ENCODE measurements at places on chromosomes 1 and 21.

DNA sequence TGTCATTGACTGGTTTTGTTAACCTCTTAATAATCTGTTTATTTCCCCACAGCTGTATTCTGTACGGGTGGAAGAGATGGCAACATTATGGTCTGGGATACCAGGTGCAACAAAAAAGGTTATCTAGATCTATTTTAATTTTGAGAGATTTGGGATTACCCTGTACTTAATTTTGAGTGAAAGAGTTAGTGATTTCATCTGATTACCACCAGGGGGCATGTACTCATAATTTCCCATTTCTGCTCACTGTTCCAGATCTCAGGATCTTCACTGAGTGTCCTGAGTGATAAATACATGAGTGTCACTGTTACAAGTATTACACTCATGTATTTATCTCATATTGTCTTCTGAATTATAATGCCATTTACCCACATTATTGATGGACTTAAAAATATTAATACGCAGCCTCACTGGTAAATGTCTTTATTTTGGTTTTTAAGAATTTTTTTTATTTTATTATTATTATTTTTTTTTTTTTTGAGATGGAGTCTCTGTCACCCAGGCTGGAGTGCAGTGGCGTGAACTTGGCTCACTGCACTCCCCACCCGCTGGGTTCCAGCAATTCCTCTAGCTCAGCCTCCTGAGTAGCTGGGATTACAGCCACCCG, 27.4 kb downstream of the DTL start:
- peak; percentile 68 for DNase-seq

DNA sequence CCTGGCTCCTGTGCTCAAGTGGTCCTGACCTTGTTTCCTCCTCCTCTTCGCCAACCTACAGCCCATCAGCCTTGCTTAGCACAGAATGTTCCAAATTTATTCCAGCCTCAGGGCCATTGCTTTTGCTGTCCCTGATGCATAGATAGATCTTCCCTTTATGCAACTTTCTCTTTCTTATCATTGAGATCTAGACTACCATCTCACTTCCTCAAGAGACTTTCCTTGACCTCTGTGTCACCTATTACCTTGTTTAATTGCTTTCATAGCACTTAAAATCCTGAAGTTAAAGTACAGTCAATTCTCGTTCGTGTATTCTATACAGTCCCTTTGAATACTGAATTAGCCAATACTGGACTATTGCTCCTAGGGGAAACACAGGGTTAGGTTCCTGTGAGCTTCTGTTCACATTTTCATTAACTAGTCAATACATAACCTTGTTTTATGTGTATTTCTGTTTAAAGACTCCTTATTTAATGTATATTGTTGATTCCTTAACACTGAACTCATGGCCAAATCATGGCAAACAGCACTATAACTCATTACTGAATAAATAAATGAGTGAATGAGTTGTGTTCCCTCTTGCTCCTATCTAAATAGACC, 26.2 kb upstream of the MCOLN3 start:
- DNase-seq = no peak

- DNase-seq = no peak
These were observed 491.6 kb upstream of the C1orf87 start for GRCh38 chr1:60564916-60565750.

- DNase-seq = no peak
These were observed 3.8 kb upstream of the RGS13 start for GRCh38 chr1:192632188-192632587.

DNA sequence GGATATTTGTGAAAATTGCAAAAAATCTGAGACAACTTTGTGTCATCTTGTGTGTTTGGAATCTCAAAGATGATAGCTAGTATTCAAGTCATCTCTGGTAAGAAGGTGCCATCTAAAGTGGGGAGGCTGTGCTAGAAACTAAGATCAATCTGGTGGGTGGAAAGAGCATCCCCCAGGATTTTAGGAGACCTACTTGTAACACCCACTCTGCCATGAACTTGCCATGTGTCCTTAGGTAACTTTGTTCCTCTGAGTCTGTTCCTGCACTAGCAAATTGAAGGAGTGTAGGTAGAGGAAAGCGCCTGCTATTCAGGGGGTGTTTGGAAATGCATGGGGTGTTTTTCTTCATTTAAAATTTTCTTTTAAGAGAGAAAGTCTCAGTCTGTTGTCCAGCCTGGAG, 24.4 kb downstream of the LGR6 start:
- DNase-seq = no peak

DNA sequence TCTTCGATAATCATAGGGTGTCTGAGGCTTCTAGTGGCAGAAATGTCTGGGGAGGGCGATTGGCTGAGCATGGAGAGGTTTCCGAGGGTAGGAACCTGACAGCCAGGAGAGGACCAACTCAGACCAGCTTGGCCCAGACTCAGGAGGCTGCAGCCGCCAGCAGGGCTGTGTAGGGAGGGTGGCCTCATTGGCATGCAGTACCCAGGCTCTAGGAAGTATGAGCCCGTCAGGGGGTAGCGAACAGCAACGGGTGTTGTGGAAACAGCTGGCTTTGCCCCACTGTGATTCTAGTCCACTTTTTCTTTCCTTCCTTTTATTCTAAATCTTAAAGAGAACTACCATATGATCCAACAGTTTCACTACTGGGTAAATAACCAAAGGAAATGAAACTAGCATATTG, 103.3 kb downstream of the DIRAS3 start:
- no peak for DNase-seq

DNA sequence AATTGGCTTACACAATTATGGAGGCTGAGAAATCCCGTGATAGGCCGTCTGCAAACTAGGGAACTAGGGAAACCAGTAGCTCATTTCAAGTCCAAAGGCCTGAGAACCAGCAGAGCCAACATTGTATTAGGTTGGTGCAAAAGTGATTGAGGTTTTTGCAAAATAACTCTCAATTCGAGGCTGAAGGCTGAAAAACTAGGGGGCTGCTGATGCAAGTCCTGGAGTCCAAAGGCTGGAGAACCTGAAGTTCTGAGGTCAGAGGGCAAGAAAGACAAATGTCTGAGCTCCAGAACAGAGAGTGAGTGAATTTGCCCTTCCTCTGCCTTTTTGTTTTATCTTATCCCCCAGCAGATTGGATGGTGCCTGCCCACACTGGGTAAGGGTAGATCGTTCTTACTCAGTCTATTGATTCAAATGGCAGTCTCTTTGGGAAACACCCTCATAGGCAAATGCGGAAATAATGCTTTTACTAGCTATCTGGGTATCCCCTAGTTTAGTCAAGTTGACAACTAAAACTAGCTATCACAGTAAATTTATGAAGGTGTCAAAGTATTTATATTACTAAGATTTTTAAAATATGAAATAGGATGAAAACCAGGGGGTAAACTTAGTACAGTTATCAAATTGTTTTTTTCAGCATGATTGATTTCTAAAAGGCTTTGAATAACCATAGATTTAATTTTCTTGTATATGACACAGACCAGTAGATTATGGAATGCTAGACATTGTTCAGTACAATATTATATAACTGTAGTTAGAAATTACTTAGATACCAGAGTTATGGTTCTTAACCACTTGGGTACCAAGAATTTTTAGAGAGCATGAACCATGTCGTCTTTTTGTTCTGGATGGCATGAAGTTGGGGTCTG, 15.4 kb downstream of the RABGAP1L start:
- DNase-seq = no peak

GRCh38 chr1:51002516-51002915, 32.5 kb downstream of the CDKN2C start:
- no peak for DNase-seq

- peak; percentile 98 for DNase-seq
These were observed 28.2 kb downstream of the VAV3 start for GRCh38 chr1:107936498-107937481.

DNA sequence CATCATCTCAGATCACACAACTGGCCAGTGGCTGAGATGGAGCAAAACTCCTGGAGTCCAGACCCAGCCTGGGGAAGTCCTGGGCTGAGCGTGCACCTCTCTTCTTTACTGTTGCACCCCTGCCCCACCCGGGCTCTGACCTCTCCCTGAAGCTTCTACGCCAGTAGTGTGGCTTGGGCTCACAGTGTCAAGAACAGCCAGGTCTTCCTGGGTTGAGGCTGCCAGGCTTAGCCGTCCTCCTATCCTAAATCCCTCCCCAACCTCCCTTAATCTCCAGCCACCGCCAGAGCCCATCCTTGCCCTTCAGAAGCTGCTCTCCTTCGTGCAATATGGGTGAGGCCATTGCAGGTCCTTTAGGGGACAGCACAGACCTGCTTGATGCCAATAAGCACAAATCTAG, 399.2 kb upstream of the VAMP3 start:
- DNase-seq = no peak

- DNase-seq = peak; percentile 37
These were observed 187.8 kb downstream of the ETS2 start for GRCh38 chr21:38993561-38993960.

DNA sequence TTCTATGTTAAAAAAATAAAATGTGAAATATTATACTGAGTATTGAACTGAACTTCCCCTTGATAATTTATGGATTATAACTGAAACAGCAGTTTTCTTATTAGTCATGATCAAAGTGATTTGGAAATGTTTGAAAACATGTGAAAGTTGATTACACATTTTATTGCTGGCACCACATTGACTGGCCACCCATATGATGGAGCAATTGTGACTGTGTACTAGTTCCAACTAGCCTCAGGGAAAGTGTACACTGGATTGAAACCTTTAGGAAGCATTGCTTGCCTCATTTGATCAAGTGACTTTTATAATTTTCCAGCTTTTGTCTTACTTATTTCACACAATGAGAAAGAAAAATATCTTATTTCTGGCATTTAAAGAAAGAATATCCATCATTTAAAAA, 128.0 kb upstream of the ADGRL2 start:
- DNase-seq = no peak

DNA sequence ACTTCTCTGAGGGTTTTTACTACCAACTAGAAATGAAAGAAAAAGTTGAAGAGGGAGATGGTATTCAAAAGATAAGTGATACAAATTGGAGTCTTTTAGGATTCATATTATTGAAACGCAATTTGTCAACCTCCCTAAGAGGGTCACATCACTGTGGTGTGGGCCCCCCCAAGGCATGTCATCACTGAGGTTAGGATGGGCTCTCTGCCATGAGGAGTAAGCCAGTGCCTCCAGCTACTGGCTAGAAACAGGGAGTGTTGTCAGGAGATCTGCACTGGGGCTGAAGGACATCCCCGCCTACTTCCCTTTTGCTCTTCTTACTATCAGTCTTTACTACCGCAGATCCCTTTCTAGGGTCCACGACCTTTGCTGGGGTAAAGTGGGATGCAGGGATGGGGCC, 25.9 kb downstream of the ITSN1 start:
- DNase-seq = no peak

DNA sequence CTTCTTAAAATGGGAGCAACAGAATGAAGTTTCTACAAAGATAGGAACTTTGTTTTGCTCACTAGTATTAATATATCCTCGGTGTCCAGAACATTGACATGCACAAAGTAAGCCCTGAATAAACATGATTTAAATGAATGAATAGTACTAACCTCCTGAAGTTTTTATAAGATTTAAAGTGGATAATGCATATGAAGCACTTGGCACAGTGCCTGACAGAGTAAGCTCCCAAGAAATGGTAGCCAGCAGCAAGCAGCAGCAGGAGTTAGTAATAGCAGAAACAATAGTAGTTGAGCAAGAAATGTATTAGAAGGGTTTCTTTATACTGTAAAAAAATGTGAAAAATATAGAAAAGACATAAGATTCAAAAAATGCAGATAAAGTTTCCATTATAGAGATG, 258.1 kb upstream of the C1orf87 start:
- no peak for DNase-seq

DNA sequence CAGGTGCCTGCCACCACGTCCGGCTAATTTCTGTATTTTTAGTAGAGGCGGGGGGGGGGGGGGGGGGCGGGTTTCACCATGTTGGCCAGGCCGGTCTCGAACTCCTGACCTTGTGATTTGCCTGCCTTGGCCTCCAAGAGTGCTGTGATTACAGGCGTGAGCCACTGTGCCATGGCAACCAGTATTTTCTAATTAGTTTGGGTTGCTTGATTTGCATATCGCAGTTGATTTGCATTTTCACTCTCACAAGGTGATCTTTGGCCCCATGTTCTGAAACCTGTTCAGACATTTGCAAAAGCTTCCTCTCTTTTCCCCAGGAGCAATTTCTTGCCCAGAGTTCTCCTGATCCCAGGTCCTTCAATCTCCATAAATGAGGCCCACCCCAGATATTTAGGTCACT, 1.7 kb downstream of the TOR3A start:
- DNase-seq = no peak

DNA sequence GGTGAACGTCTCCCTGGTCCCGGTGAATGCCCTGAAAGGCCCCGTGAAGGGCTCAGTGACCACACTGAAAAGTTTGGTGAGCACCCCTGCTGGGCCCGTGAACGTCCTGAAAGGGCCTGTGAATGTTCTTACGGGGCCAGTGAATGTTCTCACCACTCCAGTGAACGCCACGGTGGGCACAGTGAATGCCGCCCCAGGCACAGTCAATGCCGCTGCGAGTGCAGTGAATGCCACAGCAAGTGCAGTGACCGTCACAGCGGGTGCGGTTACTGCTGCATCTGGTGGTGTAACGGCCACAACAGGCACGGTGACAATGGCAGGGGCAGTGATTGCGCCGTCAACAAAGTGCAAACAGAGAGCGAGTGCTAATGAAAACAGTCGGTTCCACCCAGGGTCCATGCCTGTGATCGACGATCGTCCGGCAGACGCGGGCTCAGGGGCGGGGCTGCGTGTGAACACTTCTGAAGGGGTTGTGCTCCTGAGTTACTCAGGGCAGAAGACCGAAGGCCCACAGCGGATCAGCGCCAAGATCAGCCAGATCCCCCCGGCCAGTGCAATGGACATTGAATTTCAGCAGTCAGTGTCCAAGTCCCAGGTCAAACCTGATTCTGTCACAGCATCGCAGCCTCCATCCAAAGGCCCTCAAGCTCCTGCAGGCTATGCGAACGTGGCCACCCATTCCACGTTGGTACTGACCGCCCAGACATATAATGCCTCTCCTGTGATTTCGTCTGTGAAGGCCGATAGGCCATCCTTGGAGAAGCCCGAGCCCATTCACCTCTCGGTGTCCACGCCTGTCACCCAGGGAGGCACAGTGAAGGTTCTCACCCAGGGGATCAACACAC, 41.5 kb downstream of the ZBTB17 start:
- no peak for DNase-seq

DNA sequence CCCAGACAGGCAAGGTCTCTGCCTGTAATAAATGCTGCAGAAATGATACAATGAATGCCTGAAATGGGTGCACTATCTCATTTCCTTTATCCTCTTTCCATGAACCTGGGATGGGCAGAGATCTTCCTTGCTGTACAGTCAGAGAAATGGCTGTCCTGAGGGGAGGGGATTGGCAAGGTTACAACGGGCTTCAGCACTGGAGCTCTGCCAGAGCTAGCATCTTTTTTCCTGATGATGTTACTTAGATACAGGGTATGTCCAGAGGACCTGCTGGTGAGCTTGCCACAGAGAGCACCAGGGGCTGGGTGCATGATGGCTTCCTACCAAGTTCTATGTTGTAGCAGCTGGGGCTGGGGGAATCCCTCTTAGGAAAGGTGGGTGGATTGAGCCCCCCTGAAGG, 115.1 kb downstream of the PLXNA2 start:
- DNase-seq = no peak
